ENCODE measurements at places on chromosomes 11 and 22.

GRCh38 chr11:841981-842369, 354 bp downstream of the POLR2L start:
- DNase-seq = no peak

GRCh38 chr11:19520681-19521080, 192.0 kb upstream of the NAV2 start:
- no peak for DNase-seq

- DNase-seq = no peak
These were observed 319.5 kb downstream of the TENM4 start for GRCh38 chr11:79121351-79121750.

DNA sequence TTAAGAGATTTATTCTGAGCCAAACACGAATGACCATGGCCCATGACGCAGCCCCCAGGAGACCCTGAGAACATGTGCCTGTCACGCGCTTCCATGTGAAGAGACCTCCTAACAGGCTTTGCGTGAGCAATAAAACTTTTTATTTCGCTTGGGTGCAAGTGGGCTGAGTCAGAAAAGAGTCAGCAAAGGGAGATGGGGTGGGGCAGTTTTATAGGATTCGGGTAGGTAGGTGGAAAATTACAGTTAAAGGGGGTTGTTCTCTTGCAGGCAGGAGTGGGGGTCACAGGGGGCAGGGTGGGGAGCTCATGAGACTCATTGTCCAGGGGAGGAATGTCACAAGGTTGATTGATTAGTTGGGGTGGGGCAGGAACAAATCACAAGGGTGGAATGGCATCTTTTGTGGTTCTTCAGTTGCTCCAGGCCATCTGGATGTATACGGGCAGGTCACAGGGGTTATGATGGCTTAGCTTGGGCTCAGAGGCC, 77.2 kb upstream of the FTH1 start:
- no peak for DNase-seq

DNA sequence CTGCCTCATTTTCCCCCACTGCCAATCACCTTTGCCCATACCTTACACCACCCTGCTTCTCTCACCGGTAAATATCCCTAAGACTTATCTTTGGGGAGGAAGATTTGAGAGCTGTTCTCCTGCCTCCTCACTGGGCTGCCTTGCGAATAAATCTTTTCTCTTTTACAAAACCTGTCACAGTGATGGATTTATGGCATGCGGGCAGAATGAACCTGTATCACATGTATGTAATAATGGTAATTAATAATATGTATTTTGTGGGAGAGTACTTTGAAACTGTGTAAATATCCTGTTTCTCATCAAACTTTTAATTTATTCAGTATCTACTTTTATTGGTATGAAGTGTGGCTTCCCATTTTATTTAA, 3.6 kb upstream of the USP18 start:
- DNase-seq = no peak

DNA sequence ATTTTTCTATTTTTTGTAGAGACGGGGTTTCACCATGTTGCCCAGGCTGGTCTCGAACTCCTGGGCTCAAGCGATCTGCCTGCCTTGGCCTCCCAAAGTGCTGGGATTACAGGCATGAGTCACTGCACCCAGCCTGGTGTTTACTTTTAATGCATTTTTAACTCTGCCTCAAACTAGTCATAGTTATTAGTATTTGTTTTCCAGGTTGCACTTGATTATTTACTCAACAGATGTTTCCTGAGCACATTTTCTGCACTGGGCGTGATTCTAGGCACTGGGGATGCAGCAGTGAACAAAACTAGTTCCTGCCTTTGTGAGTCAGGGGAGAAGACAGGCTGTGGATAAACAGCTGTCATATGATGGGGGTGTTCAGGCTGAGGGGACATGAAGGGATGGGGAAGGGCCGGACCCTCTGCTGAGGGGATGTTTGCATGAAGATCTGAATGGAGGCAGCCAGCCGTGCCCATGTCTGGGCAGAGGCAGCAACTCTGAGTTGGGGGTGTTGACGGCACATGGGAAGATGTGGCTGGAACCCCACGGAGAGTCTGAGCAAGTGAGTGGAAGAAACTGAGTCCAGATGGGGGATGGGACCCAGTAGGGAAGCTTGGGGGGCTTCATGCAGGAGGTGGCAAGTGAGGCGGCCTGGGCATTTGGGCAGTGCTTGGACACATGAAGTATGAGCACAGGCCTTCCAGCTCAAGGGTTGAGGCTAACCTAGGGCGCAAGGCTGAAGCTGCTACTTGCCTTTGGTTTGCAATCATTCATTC, 34.4 kb downstream of the MPPED1 start:
- DNase-seq = no peak

DNA sequence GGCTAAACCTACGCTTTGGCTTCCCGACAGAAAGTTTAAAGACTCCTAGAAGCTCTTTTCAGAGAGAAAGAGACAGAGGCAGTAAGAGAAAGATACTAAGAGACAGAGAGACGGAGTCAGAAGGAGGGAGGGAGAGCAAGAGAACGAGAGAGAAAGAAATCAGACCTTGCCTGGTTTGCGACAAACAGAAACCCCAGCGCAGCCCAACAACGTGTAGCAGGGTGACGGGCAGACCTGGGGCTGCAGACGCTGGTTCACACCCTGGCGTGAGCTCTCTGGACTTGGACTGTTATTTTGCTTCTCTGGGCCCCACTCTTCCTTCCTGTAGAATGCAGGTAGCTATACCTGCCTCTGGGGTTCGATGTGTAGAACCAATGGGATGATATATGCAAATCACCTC, 244.4 kb upstream of the SYN3 start:
- no peak for DNase-seq

DNA sequence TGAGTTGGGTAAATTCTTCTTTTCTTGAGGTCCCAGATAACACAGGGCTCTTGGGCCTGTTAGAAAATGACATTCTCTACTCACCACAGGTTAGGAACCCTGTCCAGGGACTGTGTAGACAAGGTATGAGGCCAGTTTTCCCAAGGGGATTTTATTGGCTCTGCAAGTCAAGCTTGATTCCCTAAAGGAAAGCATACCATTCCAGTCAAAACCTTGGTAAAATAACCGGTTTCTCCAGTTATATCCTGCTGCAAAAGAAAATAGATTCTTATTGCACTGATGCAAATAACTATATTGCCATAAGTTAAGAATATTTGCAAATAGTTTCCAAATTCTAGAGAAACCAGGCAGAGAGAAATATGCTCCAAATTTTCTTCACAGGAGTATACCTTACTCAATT, 9.6 kb upstream of the FOLR3 start:
- no peak for DNase-seq

- no peak for DNase-seq
These were observed 123.1 kb downstream of the CD44 start for GRCh38 chr11:35262056-35262455.

- peak; percentile 52 for DNase-seq
These were observed 26.7 kb upstream of the TOLLIP start for GRCh38 chr11:1335811-1336761.

DNA sequence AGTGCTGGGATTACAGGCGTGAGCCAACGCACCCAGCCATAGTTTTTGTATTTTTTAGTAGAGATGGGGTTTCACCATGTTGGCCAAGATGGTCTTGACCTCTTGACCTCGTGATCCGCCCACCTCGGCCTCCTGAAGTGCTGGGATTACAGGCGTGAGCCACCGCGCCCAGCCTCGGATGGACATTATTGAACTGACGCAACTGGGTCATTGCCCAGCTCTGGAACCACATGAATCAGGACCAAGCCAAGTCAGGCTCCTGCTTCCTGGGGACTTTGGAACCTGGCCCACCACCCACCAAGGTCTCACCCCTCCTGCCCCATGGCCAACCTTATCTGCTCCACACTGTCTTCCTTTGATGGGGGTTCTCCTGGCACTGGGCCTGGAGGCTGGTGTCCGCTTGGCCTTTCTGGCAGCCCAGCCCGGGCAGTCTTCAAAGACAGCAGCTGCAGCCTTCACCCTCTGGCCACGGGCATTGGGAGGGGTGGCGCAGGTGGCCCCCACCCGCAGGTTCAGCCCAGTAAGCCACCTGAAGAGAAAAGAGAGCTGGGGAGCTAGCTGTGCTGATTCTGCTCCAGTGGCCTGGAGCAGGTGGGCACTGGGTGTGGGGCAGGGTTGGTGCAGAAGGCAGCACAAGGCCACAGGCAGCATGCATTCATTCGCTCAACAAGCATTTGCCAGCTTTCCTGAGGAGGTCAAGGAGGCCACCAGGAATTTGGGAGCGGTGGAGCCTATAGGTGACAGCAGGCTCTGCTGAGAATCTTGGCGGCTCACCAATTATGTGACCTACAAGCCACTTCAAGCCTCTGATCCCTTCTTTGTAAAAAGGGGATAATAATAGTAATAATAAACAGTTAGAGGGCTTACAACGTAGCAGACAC, 5.7 kb downstream of the CHADL start:
- DNase-seq = no peak

DNA sequence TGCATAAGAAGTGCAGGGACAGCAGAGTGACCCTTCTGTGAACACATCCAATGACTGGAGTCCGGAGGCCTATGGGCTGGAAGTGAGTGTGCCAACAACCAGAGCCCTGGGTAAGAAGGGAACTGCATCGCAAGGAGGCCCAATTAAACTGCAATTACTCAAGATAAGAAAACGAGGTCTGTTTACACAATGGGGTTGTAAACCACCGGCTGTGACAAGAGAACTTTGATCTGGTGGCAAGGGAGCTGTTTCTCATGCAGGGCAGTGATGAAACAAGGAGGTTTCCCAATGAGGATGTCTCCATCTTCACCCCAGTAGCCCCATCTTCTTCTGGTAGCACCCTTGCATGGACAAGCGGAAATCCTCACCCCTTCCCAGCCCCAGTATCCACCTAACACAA, 21.5 kb downstream of the ETS1 start:
- DNase-seq = no peak

- DNase-seq = no peak
These were observed 21.3 kb downstream of the CBX7 start for GRCh38 chr22:39130892-39131855.

DNA sequence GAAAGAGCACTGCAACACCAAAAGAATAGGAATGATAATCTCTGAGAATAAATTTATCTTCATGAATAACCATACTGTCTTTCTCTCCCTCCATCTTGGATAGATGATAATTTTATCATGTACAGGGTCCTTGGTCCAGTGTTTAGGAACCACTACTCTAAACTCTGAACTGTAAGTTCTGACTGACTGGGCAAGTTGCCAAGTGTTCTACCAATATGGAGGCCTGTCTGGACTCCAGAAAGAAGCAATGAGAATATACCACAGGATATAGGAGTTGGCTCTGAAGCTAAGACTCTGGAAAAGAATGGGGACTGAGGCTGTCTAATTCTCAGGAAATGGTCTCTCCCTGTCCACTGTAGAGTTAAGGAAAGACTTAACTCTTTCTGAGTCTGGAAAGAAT, 1.5 kb downstream of the FHIP1B start:
- no peak for DNase-seq

DNA sequence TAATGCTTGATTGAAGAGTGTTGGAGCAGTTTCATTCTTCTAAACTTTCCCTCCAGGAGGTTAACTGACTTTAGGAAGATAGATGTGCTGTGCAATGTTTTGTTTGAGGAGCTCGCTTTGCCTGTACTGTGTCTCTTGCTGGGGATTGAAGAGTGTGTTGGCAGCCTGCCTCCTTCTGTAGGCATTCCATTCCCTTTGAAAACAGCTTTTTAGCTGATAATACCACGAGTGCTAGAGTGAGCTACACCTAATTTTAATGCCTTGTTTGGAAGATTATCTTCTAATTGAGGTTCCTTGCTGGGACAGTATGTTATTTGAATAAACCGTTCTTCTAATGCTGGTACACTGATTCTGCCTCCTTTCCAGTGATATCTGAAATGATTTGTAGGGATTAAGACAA, 7.2 kb downstream of the DDX10 start:
- DNase-seq = no peak

DNA sequence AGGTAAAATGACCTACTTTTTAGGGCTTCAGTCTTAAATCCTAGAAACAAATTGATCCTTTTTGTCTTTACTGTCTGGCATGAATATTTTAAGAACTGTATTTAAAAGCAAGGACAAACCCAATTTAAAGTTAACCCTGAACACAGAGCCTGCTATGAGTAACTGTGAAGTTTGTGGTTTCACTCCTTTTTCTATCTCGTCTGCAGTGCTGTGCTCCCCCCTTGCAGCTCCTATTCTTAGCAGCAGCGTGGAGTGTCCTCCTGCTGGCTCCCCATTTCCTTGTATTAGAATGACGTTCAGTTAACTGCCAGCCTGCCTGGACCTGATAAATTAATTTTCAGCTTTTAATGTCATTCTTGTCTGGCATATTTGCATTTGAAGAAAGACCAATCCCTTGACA, 40.0 kb upstream of the LRRC4C start:
- DNase-seq = no peak

DNA sequence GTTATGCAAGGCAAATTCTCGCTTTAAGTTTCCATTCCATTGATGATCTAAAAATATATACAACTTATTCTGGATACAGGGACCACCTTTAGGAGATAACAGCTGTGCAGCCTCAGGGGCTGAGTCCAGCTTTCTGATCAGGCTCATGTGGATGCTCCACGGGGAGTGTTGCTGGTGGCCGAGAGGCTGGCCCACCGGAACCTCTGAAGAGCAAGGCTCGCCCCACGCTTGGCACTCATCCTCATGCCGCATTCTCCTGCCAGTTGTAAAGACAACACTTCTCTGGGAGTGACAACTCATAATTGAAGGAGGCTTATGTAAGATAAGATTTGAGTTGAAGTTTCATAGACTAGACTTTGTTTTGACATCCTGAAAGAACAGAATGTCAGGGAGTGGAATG, 123.5 kb downstream of the MPPED1 start:
- DNase-seq = no peak

DNA sequence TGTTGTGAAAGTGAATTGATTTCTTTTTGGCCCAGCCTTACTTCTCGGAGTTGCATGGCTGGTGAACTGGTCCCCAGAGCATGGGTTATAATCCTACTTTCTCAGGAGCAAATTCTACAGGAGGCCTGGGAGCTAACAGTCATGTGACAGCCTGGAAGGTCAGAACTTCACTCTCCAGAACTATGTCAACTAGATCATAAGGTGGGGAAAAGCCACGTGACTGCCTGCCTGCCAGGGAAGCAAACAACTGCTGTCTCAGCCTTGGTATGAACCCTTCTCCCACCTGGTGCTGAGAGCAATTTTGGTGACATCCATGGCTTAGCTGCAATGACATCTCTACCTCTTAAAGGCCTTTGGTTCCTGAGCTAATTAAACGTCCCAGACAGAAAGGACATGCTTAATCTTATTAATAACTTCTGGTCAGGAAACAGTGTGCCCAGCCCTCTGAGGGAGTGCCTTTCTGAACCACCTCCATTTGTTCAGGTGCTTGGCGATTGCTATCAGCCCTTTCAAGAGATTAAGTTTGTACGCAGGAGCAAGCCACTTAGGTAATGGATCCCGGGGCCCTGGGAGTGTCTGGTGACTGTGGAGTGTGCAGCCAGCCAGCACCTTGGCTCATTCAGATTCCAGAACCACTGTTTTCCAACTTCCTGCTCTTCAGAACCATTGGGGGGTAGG, 1.4 kb upstream of the CREB3L1 start:
- no peak for DNase-seq

DNA sequence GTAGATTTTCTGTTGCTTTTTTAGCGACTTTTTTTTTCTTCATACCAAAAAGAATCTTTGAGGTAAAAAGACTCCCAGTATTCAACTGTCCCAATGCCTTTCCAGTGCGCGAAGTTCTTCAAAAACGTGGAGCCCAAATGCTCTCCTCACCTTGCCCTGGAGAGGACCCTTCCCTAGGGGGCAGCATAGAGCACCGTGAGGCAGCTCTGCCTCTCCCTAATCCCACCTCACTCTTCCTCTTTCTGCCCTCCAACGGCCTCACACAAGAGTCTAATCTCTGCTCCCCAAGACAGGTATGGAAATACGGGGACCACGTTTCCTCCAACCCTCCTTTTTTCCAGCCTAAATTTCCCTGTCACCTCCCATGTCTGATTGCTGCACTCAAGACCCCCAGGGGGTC, 117.5 kb upstream of the ALX4 start:
- DNase-seq = no peak

- no peak for DNase-seq
These were observed 94.9 kb downstream of the FAR1 start for GRCh38 chr11:13763341-13763740.

All from stimulated activated CD4-positive, alpha-beta T cell treated with anti-CD3 and anti-CD28 coated beads, Interleukin-12 subunit alpha, Interleukin-12 subunit beta, amount 100 ng/mL, for 4 hours (primary cell).